Fibroblast of the aortic adventitia (primary cell): ENCODE measurements at places on chromosomes 13 and 19. TPM values are rescaled to one million over a fixed set of nuclear protein-coding genes. Genes with fewer than 3 reads are reported as not detected.

DNA sequence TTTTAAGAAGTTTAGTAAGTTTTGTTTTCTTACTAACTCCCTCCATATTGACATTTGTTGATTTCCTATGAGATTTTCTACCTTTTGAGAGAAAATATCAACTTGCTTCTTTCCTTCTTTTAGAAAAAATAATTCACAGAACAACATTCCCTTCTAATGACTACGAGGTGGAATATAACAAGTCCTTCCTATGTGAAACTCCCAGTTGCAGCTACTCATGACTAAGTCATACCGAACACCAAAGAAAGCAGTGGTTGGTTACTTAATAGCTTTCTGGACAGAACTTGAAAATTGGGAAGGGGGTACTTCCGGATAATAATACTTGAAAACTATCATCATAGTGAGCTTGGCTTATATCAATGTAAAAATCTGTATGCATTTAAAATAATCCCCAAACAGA lies 144.8 kb downstream of the DACH1 start:
- no peak for DNase-seq

- no peak for DNase-seq
These were observed 1056.9 kb upstream of the ATXN8OS start for GRCh38 chr13:69050696-69051095.

DNA sequence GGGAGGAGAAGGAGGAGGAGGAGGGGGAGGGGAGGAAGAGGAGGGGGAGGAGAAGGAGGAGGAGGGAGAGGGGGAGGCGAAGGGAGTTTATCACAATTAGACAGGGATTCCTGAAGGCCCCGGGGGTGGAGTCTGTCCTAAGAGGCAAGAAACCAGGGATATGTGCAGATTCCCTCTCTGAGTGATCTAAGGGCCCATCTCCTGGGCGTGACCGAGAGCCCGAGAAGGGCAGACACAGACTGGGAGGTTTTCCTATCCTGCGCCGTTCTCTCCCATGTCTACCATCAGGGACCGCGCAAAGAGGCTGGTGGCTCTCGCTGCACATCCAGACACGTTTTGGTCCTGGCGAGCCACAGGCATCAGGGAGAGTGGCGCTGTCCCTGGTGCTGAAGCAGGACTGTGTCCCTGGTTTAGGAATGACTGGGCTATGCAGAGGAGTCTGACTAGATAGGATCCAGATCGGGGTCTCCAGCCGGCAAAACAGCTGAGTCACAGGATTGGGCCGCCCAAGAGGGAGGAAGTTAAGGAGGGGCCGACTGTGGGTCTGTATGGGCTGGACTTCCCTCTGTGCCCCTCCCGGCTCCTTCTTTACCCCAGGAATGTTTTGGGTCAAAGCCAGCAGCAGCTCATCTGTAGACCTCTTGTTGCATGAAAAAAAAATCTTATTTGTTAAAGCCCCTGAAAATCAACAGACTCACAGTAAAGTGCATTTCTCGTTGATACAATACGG lies 17.9 kb upstream of the ZNF175 start:
- peak; percentile 67 for DNase-seq

DNA sequence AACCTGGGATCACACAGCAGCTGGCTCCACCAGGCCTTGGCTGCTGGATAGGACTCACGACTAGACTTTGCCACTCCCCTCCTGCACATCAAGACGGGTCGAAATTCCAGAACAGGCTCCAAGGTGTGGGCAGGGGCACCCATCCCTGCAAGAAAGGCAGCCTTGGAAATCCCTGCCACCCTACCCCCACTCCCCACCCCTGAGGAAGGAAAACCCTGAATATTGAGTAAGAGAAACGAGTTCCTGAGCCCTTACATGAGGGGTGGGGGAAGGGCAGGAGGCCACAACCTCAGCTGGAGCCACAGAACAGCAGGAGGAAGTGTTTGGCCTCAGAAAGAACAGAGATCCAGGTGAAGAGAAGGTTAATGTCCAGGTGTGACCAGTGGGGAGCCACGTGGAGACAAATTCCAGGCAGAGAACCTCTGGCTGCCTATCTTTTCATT lies 20.1 kb downstream of the DEDD2 start:
- no peak for DNase-seq

DNA sequence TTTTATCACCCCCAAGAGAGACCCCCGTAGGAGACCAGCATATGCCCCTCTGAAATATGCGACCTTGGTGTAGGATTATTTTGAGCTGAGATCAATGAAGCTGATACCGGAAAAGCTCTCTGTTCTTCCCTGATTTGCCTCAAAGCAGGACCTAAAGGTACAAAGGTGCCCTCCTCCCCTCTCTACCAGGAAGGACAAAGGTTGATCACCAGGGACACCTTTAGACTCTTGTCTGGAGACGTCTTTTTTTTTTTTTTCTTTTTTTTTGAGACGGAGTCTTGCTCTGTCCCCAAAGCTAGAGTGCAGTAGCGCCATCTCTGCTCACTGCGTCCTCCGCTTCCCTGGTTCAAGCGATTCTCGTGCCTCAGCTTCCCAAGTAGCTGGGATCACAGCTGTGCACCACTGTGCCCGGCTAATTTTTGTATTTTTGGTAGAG lies 792 bp upstream of the PEX11G start:
- DNase-seq, result no peak

GRCh38 chr13:48510698-48511097 lies 22.2 kb downstream of the RCBTB2 start:
- DNase-seq, result no peak

GRCh38 chr19:40646743-40647254 lies 43.7 kb downstream of the NUMBL start:
- DNase-seq, result no peak

The ZNF610 gene
- 1.7 and 2.3 TPM in 2 replicates for total RNA-seq

DNA sequence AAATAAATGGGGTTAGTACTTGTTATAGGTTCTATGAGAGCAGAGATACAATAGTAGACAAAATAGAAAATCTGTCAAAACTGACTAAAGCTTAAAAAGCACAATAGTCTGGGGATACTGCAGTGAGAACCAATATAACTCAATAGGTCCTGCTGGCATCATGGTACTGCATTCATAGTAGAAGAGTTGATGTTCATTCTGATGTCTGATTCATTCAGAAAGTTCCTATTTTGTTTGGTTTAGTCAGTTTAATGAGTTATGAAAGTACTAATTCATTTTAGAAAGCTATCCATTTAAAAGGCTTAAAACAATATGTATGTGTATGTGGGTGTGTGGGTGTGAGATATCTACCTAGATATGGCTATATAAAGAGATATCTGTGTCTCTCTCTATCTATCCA lies 152.8 kb downstream of the LHFPL6 start:
- DNase-seq, result no peak

The PRTN3 gene
- total RNA-seq, result not detected in 2 replicates

DNA sequence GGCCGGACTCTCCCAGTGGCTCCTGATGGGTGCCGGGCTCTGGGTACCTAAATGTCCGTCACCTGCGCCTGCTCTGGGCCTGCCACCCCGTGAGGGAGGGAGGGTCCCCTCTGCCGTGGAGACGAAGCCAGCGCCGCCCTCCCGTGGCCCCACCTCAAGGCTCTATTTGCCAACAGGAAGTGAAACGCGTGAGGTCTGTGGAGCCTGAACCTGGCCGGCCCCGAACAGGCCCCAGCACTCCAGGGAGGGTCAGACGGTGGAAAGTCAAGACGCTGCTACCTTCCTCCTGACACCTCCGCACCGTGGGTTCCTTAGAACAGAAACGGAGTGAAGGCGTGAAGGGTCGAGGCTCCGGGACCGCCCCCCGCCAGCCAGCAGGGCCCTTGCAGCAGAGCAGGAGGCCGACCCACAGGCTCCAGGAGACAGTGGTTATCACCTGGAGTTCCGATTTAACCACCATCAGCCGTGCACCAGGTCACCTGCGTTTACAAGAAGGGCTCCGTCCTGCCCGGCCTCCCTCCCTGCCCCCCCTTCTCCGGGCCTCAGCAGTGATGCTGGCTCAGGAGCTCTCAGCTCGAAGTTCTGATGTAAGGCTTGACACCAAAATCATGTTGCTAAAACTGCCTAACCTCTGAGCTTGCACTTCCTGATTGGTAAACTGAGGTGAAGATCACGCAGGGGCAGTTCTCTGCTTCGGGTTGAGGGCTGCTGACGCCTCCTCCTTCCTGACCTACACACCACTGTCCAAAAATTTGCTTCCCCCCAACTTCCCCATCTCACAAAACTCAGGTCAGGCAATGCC lies 50.9 kb upstream of the C13orf46 start:
- no peak for DNase-seq

The VSTM1 gene
- total RNA-seq, result not detected in 2 replicates

- no peak for DNase-seq
These were observed 12.2 kb downstream of the NFIC start for GRCh38 chr19:3378352-3379150.

- DNase-seq, result no peak
These were observed 7.0 kb upstream of the RCN3 start for GRCh38 chr19:49520705-49521319.

DNA sequence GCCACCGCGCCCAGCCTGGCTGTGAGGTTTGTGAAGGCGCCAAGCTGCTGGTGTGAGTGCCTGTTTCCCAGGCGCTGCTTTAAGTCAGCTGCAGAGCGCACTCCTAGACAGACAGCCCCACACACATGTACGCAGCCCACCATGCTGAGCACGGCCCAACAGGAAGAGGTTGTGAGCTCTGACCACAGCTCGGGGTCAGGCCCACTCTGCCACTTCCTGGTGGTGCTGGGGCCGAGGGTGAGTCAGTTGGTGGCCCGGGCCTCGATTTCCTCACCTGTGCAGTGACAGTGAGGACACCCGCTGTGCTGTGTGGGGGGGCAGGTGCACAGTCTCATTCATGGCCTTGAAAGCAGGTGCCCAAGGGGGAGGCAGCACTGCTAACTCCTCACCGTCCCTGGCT lies 106.7 kb downstream of the KDM4B start:
- no peak for DNase-seq

DNA sequence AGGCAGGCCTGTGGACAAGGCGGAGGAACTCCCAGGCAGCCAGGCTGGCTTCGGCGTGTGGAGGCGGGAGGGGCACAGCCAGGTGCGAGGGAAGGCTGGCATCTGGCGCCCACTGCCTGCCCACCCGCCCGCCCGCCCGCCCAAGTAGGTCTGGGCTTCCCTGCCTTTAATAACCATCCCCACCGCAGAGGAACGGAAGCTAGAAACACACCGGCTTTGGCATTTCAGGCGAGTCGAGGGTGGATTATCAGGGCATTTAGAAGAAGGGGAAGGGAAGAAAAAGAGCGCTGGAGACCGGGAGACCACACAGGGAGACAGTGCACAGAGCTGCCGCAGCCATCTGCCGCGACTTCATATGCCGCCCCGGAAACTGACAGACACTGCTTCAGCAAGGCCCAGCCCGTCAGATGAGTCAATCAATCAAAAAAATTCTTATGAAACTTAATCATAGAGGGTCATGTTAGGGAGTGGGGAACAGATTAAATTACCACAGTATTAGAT lies 199.7 kb downstream of the TSHZ3 start:
- no peak for DNase-seq

The SLC15A1 gene
- total RNA-seq, result not detected in 2 replicates

DNA sequence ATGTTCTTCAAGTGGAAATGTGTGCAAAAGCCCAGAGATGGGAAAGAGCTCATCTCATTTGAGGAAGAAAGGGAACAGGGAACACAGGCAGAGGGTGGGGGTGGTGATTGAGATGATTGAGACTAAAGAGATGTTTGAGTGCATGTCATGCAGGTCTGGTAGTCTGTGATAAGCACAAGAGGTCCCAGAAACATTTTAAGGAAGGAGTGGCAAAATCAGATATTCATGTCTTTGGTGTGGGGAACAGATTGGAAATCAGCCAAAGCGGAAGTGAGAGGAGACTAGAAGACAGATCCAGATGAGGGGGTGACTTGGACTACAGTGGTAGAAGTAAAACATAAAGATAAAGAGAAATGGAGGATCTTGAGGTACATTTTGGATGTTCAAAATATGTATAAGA lies 39.4 kb upstream of the DACH1 start:
- no peak for DNase-seq

DNA sequence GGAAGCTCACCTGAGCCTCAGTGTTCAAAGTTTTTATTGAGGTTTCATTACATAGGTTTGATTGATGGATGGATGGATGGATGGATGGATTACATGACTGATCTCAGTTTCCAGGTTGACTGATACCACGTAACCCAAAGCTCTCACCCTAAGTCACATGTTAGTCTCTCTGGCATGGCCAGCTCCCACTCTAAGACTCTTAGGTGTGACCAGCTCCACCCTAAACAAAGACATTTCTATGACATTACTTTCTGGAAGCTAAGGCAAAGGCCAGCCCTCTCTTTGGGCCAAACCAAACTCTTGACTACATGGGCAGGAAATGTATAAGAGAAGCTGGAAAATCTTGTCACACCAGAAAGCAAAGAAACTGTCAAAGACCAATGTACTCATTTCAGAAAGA lies 28.6 kb downstream of the POLR1D start:
- no peak for DNase-seq

- DNase-seq, result no peak
These were observed 12.1 kb downstream of the ZBTB7A start for GRCh38 chr19:4054441-4055208.

DNA sequence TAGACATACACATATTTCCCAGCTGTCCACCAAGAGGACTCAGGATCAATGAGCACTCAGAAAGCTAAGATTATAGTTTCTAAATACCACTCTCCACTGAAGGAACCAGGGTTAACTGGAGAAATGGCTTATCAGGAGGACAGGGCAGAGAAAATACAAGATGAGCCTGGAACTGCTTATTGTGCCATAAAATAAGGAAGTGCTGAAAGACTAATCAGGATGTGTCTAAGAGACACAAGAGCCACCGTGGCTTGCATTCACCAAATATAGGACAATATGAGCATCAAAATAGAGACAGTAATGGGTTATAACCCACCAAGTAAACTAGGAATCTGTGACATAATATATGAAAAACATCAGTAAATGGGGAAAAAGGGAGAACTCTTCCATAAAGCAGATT lies 32.8 kb downstream of the KLF12 start:
- DNase-seq, result no peak

- DNase-seq, result no peak
These were observed 16.8 kb downstream of the CLEC11A start for GRCh38 chr19:50739914-50740426.

The RASGRP4 gene
- total RNA-seq, result not detected in 2 replicates

The SYNGR4 gene
- total RNA-seq, result not detected in 2 replicates

DNA sequence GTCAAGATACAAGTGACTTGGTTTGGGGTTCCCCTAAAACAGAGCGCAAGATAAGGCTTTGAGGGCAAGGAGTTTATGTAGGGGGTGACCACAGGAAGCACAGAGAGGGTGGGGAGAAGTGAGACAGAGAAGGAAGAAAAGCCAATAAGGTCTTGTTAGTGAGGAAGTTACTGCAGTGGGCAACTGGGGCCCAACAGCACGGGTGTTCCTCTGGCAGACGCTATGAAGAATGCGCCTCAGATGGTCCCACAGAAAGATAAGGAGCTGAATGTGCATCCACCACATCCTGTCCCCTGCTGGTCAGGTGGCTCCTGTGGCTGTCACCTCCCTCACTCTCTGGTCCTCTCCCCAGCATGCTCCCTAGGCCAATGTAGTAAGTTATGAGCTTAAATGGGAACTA lies 333.5 kb downstream of the TSHZ3 start:
- no peak for DNase-seq

- peak; percentile 12 for DNase-seq
These were observed 1.2 kb downstream of the RFXAP start for GRCh38 chr13:36820222-36820621.
